ENCODE measurements at places on chromosomes 1 and 21.
A peak's percentile ranks its signal among the peaks of the same experiment; 100 is the strongest.

GRCh38 chr1:204493984-204494280 is 673 bp downstream of the PIK3C2B start:
- peak; percentile 45 for DNase-seq

- DNase-seq: no peak
Measured at GRCh38 chr1:31587720-31588423, 11.6 kb downstream of the TINAGL1 start.

GRCh38 chr1:3479511-3480368 is 25.3 kb downstream of the ARHGEF16 start:
- no peak for DNase-seq

- DNase-seq: no peak
Measured at GRCh38 chr1:219990782-219991510, 55.4 kb downstream of the EPRS1 start.

GRCh38 chr1:42231253-42231652 is 66.7 kb upstream of the GUCA2A start:
- DNase-seq: no peak

DNA sequence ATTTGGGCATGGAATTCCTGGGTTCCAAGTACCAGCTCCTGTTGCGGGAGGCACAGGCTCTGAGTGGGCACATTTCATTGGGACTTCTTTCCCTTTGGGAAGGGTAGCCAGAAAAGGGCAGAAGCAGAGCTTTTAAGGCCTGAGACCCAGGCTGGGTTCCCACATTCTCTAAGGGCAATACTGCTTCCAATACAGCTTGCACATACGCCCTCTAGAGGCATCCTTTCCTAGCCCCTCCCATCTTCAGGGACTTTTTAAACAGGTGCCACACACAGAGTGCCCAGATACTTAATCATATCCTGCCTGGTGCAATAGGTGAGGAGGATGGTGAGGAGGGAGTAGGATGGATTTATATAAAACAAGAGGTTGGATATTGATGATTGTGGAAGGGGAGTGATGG is 5.7 kb downstream of the GPR88 start:
- DNase-seq: no peak

- DNase-seq: no peak
Measured at GRCh38 chr1:109910963-109911798, 532 bp downstream of the CSF1 start.

DNA sequence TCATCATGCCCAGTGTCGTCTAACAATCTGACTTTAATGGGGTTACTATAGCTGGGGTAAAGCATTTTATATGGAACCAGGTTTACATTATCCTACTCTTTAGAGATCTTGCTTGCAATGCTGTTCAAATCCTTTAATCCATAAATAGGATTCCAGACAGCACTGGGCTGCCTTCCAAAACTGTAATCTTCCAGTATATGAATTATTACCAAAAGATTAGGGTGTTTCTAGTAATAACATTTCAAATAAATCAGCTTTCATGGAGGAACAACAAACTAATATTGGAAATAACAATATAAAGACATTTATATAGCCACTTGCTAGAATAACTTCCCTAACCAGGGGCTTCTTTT is 88.6 kb upstream of the PLXNA2 start:
- no peak for DNase-seq

GRCh38 chr1:66705110-66705509 is 47.1 kb upstream of the DYNLT5 start:
- DNase-seq: no peak

DNA sequence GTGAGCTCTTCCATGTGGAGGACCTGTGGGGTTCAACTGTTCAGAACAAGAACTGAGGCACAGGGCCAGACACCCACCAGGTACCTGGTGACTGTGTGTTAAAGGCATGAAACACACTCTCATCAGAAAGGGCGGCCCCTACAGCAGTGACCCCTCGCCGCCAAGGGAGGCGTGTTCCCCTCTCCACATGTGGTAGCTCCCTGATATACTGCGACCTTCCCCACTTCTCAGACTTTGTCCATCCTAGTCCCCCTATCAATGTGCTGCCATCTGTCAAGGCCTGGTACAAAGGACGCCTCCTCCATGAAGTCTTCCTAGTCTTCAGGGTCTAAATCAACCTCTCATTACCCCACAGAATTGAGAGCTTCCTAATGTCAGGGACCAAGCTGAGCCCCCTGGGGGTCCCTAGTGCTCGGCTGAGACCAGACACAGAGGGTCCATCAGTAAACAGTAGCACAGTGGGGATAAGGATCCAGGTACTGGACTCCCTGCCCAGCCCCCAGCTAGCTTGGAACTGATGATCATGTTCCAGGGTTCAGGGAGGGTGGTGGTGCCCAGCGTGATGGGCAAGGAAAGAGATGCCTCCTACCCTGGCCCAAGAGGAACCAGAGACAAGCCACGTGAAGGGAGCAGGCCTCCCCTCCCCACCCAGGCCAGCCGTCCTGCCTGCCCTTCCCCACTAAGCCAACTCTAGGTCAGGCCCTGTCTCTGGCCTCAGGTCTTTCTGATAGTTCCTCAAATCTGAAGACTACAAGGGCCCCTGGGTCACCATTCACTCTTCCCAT is 10.3 kb downstream of the SDC3 start:
- no peak for DNase-seq

DNA sequence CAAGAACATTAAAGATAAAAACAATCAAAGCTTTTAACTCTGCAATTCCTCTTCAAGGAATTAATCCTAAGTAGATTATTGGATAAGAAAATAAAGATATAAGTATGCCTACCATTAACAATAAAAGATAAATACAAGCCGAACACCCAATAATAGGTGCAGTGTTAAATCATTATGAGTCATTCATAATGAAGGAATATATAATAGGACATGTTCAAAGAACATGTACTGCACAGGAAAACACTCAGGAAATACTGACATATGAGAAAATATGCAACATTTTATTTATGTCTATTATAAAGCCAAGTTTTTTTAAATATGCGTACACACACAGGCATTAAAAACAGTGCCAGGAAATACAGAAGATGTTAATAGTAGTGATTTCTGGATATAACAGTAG is 11.1 kb upstream of the EXO1 start:
- no peak for DNase-seq

- no peak for DNase-seq
Measured at GRCh38 chr1:199301472-199302217, 662.8 kb downstream of the PTPRC start.

GRCh38 chr1:8182034-8182761 is 135.7 kb upstream of the SLC45A1 start:
- peak; percentile 9 for DNase-seq

- no peak for DNase-seq
Measured at GRCh38 chr1:159790237-159790917, 9.6 kb downstream of the DUSP23 start.

DNA sequence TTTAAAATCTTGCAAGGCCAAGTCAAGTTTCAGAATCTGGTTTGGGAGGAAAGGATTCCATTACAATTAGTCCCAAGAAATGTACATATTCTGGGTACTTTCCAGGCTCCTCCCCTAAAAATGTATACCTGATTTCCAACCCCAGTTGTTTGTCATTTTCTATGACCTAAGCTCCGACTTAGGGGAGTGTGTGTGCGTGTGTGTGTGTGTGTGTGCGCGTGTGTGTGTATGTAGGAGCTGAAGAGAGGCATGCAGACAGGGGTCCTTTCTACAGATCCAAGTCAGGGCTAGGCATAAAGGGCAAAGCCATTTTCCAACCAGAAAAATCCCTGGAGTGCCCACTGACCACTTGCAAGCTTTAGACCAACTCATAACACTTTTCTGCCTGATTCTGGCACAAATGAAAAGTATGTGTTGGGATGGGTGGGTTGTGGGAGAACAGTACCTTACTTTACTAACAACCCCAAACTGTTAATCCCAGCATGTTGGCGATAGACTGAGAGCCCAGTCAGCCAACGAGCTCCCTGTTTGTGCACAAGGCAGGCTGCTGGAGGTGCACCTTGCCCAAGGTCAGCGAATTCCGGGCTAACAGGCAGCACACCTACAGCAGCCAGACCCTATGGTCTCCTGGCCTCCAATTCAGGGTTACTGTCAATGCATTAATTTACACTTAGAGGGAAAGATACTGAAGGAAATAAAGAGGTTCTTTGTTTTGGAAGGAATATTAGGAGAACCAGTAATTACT is 1.7 kb downstream of the TRABD2B start:
- DNase-seq: no peak

DNA sequence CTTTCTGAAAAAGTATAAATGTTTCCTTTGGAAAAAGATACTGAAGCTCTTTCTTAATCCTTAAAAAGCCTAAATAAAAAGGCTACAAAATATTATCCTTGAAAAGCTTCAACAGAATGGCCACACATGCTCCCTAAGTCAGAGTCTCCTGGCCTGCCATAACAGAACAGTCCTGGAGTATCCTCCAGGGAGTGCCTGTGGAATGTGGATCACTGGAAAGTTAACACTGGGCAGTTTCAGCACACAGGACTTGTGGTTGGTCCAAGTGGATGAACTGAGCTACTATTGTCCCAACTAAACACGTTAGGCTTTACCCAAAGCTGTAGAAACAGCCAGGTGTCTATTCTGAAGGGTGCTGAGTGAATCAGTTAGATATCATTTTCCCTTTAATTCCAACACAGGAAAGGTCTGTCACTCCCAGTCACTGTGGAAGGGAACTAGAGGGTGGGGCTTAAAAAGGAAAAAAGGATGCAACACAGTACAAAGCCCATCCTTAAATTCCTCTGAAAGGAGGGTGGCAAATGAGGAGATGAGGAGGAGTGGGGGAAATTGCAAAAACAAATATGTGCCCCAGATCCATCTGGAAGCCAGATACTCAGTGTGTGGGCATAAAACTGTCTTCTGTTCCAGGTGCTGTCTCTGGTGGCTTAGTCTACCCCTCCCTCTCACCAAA is 196.3 kb upstream of the SPAG17 start:
- no peak for DNase-seq

- no peak for DNase-seq
Measured at GRCh38 chr21:40166291-40166843, 299.1 kb downstream of the PCP4 start.

DNA sequence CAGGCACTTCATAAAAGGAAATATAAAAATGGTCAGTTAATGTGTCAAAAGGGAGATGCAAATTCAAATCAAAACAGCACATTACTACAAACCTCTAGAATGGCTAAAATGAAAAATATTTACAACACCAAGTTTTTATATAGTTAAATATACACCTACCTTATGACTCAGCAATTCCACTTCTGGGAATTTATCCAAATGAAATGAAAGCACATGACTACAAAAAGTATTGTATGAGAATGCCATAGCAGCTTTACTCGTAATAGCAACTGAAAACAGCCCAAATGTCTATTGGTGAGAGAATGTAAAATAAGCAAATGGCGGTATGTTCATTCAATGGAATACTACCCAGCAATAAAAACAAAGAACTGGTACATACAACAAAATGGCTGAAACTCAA is 175.8 kb upstream of the SPAG17 start:
- no peak for DNase-seq

DNA sequence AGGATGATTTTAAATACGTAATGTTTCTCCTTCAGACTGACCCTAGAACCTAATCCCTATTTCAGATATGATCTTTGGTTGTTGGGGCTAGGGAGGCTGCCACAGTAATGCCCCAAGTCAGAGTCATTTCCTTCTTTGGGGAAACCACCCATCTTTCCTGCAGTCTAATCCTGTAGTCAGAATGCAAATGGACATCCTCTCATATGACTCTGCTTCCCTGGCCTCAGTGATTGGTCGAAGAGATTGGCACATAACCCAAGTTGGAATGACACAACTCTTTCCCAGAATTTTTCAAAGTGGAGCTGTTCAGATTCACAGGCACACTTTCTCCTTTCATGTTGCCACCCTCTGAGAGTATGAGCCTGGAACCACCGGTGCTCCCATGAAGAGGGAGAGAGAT is 58.8 kb upstream of the ZNF644 start:
- DNase-seq: no peak

- no peak for DNase-seq
Measured at GRCh38 chr1:65959896-65960567, 167.3 kb downstream of the PDE4B start.

DNA sequence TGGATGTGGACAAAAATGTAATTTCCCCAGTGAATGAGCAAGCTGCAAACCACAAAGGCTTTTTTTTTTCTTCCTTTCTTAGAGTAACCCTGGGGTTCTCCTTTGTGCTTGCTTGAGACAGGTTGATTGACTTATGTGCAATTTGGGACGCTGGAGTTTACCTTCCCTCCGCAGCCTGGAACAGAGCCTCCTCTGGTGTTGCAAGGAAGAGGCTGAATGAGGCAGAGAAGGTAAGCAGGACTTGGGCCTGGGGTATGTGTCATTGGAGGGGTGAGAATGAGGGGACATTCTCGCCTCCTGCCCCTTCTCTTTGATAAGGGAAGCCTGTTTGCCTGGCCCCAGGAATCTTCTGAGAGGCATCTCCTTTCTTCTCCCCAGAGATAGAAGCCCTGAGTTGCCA is 49.8 kb downstream of the NFASC start:
- no peak for DNase-seq

GRCh38 chr1:24142546-24143534 is at the start of gene IL22RA1:
TSS of gene IL22RA1 (minus strand) at chr1:24143140. CDS start at chr1:24143082, 58 bp downstream.
- no peak for DNase-seq

GRCh38 chr1:22625262-22625925 is 11.0 kb upstream of the C1QA start:
- DNase-seq: no peak

DNA sequence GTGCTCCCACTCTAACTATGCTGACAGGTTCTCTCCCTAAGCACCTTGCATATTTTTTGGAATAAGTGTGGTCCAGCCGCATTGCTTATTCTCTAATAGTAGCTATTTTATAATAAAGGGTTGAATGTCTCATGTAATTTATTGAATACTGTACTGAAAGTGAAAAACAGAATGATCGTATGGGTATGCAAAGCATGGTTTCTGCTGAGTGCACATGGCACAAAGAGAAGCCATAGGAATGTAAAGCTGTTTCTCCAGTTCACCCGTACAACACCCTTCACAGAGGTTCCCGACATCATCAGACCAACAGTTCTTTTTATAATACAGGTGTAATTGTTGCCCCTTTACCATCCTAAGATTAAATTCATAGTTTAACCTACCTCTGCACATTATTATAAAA is 8.9 kb upstream of the HAO2 start:
- no peak for DNase-seq

DNA sequence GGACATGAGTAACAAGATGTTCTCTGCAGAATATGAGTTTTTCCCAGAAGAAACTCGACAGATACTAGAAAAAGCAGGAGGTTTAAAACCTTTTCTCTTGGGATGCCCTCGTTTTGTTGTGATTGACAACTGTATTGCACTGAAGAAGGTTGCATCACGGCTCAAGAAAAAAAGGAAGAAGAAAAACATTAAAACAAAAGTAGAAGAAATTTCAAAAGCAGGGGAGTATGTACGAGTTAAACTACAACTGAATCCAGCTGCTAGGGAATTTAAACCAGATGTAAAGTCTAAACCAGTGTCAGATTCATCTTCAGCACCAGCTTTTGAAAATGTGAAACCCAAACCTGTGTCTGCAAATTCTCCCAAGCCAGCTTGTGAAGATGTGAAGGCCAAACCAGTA is 92.5 kb downstream of the TTC3 start:
- no peak for DNase-seq

- no peak for DNase-seq
Measured at GRCh38 chr1:193301746-193302145, 115.3 kb upstream of the B3GALT2 start.

GRCh38 chr1:84705513-84705912 is 15.3 kb upstream of the SSX2IP start:
- DNase-seq: no peak

- DNase-seq: no peak
Measured at GRCh38 chr1:216749232-216749631, 26.0 kb upstream of the ESRRG start.
